DMS79 treated with DMSO at 0.1 percent for 48 hours (cell line): ENCODE measurements at places on chromosomes 5 and 9.

DNA sequence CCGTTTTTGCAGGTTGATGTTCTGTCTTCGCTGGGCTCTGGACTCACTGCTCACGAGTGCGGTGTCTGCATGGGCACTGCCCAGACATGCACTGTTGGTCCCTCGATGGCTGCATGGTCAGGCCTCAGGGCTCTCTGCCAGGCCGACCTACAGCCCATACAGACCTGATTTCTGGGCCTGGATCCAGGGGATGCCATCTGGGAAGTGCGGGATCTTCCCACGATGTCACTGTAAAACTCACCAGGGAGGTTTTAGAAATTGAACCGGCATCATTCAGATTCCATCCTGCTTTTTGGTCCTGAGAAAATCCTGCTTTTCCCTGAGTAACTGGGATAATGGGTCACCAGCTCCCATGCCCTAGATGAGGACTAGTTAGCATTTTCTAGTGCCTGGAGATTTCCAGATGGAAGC lies 9.1 kb downstream of the S1PR3 start:
- no peak for DNase-seq

DNA sequence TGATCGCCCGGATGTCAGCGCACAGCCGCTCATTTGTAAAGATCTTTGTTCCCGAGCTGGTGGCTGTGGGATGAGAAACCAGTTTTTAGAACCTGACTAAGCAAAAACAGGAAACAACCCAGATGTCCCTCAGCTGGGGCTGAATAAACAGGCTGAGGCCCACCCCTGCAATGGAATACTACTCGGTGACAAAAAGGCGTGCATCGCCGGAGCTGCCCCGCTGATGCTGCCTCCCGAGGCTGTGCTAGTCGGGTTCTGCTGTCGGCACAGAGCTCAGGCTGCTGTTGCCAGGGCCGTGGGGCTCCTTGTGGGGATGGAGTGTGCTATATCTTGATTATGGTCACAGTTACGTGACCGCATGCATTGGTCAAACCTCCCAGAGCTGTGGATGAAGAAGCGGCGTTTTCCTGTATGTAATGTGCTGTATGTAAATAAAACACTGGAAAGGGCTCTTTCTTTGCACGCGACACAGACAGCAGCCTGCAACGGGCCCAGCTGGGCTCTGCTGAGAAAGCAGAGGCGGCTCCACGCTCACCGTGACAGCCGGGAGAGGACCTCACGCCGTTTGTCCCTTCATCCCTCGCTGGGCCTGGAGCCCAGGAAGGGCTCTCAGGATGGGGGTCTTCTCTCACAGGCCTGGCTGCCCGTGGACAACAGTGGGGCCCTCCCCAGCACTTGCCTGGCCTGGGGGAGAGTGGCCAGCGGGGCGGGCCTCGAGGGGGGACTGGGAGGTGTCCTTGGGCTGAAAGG lies 51.5 kb upstream of the RNU6ATAC start:
- DNase-seq, result no peak

GRCh38 chr9:91032121-91032531 lies 230.5 kb downstream of the SYK start:
- DNase-seq, result peak; percentile 3

DNA sequence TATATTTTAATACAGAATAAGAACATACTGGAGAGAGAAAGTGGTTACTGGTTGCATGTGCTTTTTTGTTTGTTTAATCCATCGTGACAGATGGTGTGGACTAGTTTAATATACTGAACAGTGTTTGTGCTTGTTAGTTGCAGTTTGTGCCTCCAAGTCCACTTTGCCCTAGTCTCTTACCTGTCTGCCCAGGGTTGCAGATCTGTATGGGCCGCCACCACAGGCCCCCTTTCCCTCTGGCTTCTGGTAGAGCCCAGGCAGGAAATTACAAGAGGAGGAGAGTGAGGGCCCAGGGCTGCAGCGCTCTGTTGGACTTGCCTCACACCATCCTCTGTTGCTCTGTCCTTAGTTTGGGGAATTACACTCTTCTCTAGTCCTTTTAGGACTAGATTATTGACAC lies 166.4 kb downstream of the KDM4C start:
- no peak for DNase-seq

DNA sequence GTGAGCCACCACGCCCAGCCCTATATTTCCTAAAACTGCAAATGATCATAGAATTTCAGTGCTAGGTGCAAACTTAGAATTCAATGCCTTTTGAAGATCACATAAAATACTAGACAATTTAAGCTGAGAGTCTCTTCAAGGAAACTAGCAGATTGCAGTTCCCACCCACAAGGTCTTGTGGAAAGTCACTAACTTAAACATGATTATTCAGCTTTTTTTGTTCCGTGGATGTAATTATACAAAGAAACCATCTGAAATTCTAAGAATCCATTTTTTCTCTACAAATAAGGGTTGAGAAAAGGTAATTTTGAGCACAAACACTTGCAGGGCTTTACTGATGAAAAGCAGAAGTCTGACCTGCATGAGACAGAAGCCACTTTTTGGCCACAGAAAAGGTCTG lies 4.5 kb upstream of the LHFPL2 start:
- DNase-seq, result no peak

GRCh38 chr5:158478139-158478538 lies 619.2 kb upstream of the CLINT1 start:
- DNase-seq, result no peak

- peak; percentile 91 for DNase-seq
Observed at GRCh38 chr5:7884491-7885267, 15.7 kb downstream of the MTRR start.

DNA sequence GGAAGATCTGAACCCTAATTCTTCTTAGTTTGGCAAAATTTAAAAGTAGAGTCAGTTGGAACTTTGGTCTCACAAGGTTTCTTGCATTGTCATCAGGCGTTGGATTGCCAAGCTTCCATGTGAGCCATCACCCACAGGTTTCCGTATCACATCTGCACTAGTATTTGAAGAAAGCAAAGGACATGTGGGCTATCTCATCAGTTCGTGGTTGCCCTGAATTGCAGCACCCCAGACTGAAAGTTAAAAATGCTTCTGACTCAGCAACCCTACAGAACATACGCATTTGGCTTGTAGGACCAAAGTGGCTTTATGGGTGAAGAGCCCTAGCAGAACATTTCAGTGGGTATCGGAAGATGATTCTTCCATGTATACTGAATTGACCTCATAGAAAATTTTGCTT lies 358.0 kb downstream of the ENC1 start:
- DNase-seq, result no peak

GRCh38 chr9:859251-859650 lies 17.8 kb downstream of the DMRT1 start:
- DNase-seq, result no peak

DNA sequence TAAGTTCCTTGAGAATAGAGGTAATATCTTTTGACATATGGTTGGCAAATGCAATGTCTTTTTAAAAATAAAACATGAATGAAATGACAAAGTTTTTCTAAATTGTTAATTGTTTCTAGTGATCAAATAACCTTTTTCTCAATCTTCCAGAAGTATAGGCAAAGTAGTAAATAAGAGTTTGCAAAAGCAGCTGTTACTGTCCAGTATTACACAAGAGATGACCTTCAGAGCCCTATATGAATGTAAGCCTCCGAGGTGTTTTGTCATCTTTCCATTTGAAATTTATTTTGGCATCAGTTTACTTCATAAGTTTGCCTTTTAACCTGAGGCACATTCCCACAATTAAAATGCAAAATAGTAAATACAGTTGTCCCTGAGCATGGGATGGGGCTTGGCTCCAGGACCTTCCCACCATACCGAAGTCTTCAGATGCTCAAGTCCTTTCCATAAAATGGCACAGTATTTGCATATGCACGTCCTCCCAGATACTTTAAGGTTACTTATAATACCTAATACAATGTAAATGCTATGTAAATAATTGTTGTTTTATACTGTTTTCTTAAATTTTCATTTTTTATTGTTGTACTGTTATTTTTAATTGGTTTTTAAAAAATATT lies 65.6 kb downstream of the MEGF9 start:
- no peak for DNase-seq

DNA sequence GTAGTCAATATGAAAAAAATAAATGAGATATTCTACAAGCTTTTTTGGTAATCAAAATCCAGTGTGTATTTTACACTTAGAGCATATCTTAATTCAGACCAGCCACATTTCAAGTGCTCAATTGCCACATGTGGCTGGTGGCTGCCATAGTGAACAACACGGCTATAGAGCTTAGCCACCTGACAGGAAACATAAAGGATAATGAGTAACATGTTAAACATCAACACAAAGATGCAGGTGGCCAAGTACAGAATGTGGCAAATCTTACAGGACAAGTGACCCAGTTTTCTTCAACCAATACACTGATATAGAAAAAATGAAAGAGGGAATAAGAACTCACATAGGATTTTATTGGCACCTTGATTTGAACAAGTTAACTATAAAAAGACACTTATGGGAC lies 61.4 kb downstream of the KIF24 start:
- no peak for DNase-seq

- no peak for DNase-seq
Observed at GRCh38 chr9:19552282-19553105, 143.7 kb downstream of the ACER2 start.

DNA sequence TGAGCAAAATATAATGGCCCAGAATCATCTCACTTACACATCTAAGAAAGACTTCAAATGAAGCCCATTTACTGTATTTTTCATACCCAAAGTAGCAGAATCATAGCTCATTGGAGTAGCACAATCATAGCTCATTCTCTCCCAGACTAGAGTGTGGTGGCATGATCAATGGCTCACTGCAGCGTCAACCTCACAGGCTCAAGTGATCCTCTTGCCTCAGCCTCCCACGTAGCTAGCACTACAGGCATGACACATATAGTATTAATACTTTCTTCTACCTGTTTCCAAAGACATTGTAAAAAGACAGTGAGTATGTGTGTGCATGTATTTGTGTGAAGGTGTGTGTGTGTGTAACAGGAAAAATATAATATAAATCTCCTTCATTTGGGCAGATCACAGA lies 1247.9 kb upstream of the ACO1 start:
- DNase-seq, result no peak

DNA sequence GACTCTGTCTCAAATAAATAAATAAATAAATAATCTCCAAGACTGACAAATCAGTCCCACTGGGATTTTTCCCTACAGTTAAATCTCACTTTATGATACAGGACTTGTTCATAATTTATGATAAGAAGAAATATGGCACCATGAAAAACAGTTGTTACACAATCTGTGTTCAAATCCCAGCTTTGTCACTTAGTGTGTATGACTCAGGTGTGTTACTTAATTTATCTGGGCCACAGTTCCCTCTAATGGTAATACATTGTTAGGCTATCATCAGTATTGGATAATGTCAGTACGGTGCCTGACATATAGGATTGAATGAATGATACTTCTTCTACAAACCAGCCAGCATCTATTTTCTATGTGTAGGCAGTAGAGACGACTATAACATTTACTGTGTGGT lies 23.1 kb downstream of the SLC36A3 start:
- DNase-seq, result no peak

GRCh38 chr9:136058084-136058483 lies 37.0 kb downstream of the NACC2 start:
- no peak for DNase-seq

DNA sequence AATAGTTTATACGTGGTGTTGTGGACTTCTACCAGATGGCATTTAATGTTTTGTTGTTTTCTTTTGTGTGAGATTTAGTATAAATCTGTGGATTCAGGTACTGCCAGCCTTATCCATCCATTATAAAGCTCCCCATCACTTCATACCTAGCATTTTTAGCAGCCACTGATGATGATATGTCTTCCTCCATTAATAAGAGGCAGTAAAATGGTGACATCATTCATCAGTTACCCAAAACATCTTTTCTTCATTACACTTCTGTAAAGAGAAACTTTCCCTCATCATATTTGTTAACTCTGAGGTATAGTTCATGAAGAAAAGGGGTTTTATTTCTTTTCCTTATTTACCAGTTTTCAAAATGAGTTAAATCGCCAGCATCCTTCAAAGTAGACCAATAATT lies 19.4 kb downstream of the CHD1 start:
- DNase-seq, result no peak

DNA sequence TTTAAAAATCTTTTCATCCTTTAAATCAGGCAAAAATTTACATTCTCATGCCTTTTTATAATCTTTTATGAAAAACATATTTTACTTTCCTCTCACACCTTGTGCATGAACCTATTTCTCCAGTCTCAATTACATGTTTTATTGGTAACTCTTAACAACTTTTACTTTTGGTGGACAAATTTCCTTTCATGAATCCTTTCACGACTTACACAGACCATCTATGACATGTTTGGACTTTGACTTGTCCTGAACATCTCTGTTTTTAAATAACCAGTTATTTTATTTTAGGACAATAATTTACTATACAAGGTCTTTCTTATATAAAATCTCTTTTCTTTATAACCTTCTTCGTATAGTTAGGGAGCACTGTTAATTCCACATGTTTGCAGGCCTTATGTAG lies 26.5 kb upstream of the MTMR12 start:
- peak; percentile 30 for DNase-seq

GRCh38 chr9:132634327-132634726 lies 35.5 kb downstream of the DDX31 start:
- no peak for DNase-seq

DNA sequence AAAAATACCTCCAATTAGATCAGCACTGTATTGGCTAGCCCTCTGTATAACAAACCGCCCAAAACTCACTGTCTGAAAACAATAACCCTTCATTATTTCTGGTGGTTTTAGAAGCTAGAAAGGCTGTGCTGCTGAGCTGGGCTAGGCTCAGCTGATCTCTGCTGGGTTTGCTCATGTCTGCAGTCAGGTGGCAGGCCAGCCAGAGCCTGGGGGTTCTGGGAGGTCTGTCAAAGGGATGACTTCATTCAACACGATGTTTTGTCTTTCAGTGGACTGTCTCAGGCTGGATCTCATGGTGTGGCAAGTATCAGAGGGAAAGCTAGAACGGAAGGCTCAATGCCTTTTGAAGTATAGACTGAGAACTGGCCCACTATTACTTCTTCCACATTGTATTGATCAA lies 335.1 kb upstream of the DMAC1 start:
- no peak for DNase-seq

DNA sequence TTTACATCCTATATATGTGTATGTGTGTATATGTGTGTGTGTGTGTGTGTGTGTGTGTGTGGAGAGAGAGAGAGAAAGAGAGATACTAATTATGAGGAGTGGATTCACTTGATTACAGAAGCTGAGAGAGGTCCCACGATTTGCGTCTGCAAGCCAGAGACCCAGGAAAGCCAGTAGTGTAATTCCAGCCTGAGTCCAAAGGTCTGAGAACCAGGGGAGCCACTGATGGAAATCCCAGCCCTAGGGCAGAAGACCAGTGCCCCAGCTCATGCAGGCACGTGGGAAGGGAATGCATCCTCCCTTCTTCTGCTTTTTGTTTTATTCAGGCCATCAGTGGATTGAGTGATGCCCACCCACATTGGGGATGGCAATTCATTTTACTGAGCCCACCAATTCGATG lies 74.8 kb downstream of the PCSK5 start:
- no peak for DNase-seq

DNA sequence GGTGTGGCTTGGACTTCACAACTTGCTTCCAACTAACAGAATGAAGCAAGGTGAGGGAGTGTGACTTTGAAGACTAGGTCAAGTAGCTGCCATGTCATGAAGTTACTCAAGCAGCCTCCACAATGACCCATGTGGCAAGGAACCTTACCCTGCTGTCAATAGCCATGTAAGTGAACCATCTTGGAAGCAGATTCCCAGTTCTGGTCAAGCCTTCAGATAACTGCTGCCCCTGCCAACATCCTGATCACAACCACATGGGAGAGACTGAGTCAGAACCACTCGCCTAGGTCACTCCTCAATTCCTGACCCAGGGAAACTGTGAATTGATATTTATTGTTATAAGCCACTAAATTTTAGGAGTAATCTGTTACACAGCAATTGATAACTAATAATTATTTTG lies 10.9 kb downstream of the ZCCHC10 start:
- DNase-seq, result no peak

GRCh38 chr9:92402826-92403745 lies 1.3 kb downstream of the OGN start:
- no peak for DNase-seq
